ENCODE measurements at places on chromosomes 5 and 9.

GRCh38 chr5:67163863-67164595 lies 32.6 kb downstream of the CD180 start:
- DNase-seq: no peak

DNA sequence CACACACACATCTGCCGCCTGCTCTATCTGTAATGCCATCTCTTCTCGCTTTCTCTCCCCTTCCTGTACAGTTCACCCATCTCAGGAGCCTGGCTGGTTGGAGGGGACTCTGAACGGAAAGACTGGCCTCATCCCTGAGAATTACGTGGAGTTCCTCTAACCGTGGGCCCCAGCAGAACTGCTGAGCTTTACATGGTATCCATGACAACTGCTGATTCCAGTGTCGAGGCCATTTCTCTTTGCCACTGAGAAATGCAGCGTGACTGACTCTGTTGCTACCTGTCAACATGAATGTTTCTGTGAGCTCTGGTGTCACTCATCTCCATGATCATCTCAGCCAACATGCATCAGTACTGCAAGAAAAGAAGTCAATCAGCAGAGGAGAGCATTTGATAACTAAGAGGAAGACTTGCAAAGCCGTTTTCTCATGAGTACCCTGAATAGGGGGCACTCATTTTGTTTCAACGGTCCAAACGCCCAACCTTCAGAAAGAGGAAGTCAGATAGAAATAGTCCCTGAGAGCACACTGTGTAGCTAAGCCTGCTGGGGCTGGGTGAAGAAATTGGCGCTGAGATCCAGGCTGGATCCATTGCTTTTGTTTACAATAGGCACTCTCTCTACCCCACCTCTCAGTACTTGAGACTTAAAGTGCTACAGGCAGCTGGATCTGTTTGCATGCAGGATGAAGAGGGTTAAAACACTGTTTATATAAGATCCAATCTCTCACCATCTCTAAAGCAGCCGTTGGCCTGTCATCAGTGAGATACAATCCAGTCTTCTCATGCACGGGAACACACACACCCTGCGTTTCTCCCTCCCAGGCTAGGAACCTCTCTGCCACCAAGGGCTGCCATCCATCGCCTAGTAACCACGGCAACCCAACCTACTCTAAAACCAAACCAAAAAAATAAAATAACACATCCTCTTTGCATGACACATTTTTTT lies 180.9 kb downstream of the NR3C1 start:
- DNase-seq: no peak

DNA sequence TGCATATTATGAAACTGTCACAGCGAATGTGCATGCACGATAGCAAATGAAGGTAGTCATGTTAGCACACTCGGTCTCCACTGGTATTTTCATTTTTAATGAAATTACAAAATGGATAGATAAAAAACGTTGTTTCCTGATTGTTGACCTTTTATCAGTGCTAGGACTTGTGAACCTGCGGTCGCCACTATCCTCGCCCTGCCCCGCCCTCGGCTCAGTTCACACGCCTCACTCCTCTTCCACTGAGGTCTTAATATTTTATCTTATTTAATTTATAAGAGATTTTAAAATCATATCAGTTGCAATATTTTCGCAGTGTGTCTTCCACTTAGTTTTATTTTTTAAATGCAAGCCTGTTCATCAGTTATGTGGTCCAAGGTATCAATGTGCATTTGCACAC lies 382.6 kb upstream of the IRX4 start:
- no peak for DNase-seq

DNA sequence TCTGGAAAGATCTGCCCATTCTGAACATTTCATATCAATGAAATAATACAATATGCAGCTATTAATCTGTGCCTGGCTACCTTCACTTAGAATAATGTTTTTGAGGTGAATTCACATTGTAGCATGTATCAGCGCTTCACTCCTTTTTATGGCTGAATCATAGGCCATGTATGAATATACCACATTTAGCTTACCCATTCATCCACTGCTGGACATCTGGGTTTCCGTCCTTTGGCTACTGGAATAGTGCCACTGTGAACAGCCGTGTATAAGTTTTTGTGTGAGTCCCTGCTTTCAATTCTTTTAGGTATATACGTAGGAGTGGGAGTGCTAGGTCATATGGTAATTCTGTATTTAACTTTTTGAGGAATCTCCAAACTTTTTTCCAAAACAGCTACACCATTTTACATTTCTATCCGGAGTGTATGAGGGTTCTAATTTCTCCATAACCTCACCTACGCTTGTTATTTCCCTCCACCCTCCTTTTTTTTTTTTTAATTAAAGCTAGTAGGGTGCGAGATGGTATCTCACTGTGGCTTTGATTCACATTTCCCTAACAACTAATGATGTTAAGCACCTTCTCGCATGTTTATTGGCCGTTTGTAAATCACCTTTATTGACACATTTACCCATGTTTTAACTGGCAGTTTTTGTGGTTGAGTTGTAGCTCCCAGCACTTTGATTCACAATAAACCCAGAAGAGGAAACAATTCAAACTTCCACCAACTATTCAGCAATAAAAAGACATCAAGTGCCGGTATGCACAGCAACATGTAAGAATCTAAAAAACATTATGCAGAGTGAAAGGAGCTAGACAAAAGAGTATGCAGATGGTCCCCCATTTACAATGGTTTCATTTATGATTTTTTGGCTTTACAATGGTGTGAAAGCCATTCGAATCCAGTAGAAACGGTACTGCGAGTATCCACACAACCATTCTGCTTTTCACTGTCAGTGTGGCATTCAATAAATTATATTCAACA lies 8.1 kb downstream of the SEMA4D start:
- no peak for DNase-seq

- peak; percentile 82 for DNase-seq
These were observed 54.8 kb upstream of the CDKN2AIPNL start for GRCh38 chr5:134466241-134467069.

- no peak for DNase-seq
These were observed 217.0 kb downstream of the DOCK8 start for GRCh38 chr9:431701-432100.

- no peak for DNase-seq
These were observed 7.4 kb downstream of the SEMA5A start for GRCh38 chr5:9538504-9538903.

DNA sequence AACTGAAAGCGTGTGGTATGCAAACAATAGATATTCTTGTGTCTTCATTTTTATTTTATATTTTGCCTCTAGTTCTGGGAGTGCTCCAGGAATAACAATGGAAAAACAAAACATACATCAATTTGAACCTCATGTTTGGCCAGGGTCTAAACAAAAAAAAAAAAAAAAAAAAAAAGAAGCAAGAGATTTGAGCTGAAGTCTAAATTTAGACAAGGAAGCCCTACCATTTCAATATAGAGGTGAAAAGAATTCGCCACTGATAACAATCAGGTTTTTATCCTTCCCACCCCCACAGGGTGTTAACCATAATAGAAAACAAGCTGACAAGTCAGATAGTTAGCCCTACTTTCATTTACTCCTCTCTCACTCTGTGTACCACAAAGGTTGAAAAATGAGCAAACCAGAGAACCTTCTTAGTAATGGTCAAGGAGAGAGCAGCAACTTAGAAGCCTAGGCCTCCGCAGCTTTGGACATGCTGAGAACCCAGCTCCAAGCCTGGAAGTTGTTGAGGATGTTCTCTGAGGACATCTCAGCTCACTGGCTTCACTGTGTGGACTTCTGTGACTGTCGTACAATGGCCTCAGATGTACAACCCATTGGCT lies 118.2 kb upstream of the HMHB1 start:
- no peak for DNase-seq

- no peak for DNase-seq
These were observed 259.5 kb downstream of the BNC2 start for GRCh38 chr9:16611001-16611400.

- peak; percentile 52 for DNase-seq
These were observed 6.3 kb downstream of the SHB start for GRCh38 chr9:38062498-38063362.

GRCh38 chr9:14198841-14199455 lies 115.0 kb downstream of the NFIB start:
- DNase-seq: peak; percentile 44
